NCI-H1105 treated with DMSO at 0.1 percent for 48 hours (cell line): ENCODE measurements at places on chromosomes 5 and 9.

DNA sequence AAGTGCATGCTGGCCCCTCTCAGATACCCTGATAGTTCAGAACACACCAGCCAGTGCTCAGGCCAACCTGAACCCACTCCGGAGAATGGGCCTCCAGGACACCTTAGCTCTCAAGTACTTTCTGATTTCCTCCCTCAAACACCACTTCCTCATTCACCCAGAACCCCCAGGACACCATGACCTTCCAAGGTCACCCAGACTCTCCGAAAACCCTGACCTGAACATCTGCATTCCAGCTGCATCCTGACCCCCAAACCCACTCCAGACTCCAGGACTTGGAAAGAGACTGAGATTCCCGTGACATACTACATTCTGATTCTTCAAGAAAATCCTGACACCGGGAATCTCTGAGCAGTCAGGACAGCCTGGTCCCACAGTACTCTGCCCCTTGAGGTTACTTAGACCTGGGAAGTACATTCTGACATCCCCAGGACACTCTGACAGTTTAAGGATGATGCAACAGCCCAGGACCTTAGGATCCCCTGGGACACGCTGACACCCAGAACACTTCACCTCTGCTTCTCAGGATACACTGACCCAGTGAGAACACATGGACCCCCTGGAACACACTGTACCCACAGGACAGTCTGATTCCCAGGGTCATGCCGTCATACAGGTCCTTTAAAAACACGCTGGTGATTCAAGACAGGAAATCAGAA, 747 bp upstream of the PROP1 start:
- no peak for DNase-seq

- peak; percentile 9 for DNase-seq
Measured at GRCh38 chr5:139638090-139638735, 9.9 kb upstream of the CXXC5 start.

DNA sequence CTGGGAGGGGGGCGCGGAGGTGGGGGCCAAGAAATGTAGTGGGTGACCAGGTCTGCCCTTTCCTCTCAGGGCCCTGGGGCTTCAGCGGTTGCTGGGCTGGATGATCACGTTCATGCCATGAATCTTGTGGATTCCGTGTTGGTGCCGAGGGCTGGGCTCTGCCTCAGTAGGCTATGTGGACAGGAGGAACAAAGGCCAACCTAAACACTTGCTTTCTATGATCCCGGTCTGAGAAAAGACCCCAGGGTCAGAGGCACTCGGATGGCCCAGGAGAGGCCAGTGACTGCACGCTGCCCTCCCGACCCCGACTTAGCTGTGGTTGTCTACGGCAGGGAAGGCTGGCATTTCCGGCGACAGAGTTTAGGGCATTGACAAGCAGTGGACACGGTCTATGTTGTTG, 26.6 kb downstream of the PHF2 start:
- no peak for DNase-seq

- no peak for DNase-seq
Measured at GRCh38 chr5:40775846-40776657, 20.3 kb upstream of the TTC33 start.

DNA sequence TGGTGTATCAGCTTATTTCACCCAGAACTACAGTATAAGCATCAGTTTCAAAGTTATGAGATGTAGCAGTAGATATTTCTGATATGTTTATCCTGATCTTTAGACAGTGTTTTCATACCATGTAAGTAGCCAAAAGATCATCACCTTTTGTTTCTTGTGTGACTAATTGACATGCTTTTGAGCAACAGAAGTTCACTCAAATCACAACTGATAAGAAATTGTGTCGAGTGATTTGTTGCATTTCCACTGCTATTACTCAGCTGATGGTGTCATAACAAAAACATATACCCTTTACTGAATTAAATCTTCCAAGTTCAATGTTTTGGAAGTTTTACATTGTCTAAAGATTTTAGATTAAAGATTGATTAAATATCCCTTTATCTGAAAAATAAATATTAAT, 324.5 kb downstream of the TUSC1 start:
- DNase-seq, result no peak

- DNase-seq, result no peak
Measured at GRCh38 chr5:178259623-178260536, 27.3 kb upstream of the PHYKPL start.

DNA sequence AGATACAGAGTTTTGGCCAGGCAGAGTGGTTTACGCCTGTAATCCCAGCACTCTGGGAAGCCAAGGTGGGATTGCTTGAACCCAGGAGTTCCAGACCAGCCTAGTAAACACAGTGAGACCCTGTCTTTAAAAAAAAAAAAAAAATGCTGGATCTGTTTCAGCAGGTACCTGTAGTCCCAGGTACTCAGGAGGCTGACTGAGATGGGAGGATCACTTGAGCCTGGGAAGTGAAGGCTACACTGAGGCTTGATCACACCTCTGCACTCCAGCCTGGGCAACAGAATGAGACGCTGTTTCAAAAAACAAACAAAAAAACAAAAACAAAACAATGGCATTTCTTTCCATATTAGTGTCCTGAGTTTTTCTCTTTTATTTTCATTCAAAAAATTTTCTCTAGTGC, 19.0 kb downstream of the UNC13B start:
- no peak for DNase-seq

- DNase-seq, result no peak
Measured at GRCh38 chr5:169592937-169593650, 9.5 kb downstream of the SPDL1 start.

DNA sequence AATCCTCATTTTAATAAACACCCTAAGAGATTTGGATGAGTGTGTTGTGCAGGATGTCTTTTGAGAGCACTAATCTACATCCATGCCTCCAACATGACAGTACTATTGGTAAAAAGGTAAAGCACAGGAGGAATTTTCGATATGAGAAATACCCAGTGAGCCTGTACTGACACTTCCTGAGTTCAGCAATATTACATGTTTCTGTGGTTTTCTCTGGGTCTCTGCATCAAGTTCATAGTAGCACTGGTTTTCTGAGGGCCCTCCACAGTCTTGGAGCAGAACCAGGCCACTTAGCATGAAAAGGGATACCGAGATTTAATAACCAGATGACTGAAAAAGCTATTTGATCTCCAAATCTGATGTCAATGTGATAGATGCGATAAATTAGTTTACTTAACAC, 524.1 kb downstream of the TMEM38B start:
- no peak for DNase-seq

GRCh38 chr9:117957267-117957666, 253.1 kb downstream of the TLR4 start:
- DNase-seq, result peak; percentile 72

DNA sequence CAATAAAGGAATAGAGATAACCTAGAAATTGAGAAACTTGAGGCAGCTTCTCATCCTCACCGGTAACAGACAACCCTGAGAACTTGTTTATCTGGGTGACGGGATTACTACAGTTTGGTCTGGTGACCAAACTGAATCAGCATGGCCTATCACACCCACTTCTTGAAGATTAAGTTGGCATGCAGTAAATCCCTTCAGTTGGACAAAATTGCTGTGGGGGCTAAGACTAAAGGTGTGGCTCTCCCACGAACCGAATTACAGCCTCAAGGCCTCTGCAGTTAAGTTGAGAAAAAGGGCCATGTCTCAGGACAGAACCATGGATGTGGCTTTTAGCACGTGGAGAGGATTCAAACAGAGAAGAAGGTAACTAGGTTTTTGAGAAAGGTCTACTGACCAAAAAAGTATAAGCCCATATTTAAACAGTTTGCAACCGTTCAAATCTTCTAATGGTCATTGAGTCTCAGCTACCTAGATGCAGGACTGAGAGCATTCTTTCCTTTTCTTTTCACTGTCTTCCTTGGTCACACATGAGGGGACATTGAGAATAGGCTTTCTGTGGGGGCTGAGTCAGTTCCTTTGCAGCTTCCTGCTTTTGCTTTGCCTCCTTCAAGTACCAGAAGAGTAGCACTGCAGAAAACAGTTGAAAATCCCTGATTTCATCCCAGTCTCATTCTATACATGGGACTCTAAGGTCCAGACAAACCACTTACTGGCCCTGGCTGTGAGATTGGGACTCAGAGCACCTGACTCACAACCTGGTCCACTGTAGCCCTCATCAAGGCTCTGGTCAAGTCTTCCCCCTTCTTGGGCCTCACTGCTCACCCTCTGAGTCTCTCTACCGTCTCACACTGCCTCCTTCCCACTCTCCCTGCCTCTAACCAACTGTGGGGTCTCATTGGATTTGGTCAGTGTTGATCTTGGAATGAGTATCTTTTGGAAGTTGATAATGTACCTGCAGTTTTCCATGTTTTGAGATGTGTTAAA, 30.9 kb downstream of the PDE6A start:
- DNase-seq, result no peak

- DNase-seq, result no peak
Measured at GRCh38 chr5:74055486-74056106, 429.6 kb downstream of the ARHGEF28 start.
